Omental fat pad (tissue), 4 donors: ENCODE measurements at places on chromosomes 2 and 18.

GRCh38 chr18:77762642-77763041, 513.0 kb downstream of the GALR1 start:
- DNase-seq: no peak

DNA sequence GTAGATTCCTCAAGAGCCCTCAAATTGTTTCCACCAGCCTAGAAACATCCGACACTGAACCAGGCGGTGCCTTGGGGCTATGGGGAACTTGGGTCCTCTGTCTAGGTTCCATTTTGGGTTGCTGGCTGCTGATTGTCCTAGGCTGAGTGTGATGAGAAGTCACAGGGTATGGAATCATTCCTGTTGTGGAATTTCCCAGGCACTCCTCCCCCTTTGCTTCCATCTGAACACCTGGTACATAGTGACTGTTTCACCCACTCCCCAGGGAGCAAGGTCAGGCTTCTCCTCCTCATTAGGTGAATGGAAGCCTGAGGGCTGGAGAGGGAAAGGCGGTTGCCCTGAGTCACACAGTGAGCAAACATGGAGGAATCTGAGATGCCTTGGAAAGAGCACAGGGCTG, 4.5 kb downstream of the KIF3C start:
- no peak for DNase-seq

- no peak for DNase-seq
Measured at GRCh38 chr2:223416815-223417610, 185.1 kb downstream of the SCG2 start.

DNA sequence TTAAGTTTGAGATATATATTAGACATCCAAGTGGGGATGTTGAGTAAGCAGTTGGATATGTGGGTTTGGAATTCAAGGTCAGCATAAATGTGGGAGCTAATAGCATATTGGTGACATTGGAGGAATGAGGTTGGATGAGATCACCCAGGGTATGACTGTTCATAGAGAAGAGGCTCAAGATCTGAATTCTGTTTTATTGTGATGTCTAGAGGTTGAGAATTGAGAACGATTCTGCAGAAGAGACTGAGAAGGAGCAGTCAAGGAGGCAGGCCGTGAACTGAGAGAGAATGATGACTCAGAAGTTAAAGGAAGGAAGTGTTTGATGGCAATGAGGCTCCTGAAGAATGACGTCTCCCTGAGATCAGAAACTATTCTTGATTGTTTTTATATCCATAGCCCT, 5.9 kb downstream of the SERPINB11 start:
- DNase-seq: no peak

DNA sequence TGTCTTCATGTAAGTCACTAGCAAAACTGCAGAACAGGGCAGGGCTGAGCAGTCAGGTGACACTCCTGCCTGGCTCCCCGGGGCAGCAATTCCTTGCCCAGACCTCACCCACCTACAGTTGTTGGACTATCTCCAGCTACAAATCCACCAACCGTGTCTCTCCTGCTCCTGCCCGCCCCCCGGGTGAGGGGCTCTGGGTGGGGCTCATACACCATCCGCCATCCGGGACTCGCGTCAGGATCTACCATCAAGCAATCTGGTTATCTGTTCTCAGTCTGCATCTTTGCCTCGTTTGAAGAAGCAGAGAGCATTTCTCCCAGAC, 13.5 kb upstream of the GLI2 start:
- no peak for DNase-seq

- DNase-seq: no peak
Measured at GRCh38 chr2:126681505-126681904, 25.5 kb downstream of the GYPC start.

- no peak for DNase-seq
Measured at GRCh38 chr2:40405465-40405864, 46.4 kb downstream of the SLC8A1 start.

- no peak for DNase-seq
Measured at GRCh38 chr2:790634-791245, 113.5 kb upstream of the TMEM18 start.

DNA sequence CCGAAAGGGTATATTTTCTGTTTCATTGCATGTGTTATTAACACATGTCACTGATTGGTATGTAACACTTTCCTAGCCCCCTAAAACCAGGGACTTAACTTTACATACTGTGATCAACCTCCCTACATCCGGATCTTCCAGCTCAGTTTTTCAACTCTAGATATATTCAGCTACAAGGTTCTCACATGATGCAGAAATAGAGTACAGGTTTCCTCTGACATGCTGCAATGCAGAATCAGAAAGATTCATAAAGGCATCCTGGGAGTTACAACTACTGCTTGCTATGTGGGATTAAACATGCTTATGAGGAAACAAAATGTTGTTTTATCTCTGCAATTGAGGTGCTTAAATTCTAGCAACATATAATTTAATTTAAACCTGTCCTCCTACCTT, 14.0 kb downstream of the FBXO11 start:
- DNase-seq: no peak

GRCh38 chr2:31231571-31232302, 2.2 kb upstream of the EHD3 start:
- DNase-seq: no peak

DNA sequence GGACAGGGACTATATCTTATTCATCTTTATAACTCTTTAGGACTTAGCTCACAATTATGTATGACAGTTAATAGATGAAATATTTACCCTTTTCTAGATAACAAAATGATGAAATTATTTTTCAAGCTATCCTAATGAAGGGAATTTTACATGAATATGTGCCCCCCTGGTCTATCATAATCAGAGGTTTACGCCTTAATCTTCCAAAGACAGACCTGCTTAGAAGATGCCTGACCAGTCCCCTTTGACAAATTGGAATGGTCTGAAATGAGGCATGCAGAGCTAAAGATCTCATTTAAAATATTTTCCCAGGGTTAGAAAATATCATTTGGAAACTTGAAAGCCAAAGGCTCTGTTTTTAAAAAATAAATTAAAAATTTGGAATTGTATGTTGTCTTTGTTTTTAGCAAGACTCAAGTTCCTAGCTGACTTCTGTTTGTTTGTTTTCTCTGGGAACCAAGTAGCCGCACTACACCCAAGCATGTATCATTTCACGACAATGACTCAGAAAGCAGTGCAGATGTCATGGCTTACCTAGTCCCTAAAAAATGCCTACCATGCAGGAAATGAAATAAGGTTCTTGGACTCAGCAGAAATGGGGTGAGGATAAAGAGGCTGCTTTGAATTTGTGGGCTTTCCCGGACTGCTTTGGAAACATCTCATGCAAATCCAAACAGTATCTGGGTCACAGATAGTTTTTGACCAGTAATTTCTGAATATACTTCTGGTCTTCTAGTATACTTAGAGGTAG, 162.1 kb downstream of the ZEB2 start:
- no peak for DNase-seq
